Activated CD4-positive, alpha-beta T cell treated with anti-CD3 and anti-CD28 coated beads, Interleukin-2, amount 50 U/mL, for 48 hours (primary cell): ENCODE measurements at places on chromosomes 6 and 20.

DNA sequence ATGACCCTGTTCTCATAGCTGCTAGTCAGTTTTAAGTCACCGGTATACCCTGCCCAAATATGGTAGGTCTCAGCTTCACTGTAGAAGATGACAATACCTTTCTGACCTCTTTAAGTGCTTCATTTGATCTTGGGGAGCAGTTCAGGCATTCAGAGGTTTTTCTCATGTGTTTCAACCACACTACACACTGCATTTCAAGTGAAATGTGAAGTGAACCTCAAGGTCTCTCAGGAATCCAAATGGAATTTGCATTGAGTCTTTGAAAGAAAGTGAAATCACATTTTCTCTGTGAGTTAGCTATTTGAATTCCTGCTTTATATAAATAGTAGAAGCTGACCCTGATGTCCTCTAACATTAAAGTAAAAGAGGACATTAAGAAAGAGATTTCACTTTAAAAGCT lies 461.6 kb downstream of the ADGRB3 start:
- no peak for DNase-seq

DNA sequence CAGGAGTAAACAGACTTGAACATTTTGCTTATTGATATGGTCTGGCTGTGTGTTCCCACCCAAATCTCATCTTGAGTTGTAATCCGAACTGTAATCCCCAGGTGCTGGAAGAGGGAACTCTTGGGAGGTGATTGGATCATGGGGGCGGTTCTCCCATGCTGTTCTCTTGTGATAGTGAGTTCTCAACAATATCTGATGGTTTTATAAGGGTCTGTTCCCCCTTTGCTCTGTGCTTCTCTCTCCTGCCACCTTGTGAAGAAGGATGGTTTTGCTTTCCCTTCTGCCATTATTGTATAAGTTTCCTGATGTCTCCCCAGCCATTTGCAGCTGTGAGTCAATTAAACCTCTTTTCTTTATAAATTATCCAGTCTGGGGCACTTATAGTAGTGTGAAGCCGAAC lies 40.0 kb downstream of the MYLIP start:
- DNase-seq = no peak

DNA sequence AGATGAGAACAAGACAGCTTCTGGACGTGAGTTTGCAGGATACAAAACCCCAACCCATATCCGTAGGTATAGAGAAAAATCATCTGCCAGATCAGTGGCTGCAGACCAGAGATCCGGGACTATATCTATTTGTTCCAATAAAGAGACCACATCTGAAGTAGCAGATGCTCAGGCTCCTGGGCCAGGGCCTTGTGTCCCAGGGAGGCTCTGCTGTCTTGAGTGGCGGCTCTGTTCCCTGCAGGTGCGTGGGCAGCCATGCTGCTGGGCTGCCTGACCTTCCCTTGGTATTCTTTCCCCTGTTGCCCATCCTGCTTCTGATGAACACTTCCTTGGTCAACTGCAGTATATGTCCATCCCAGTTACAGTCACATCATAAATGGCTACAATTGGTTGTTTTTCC lies 34.9 kb downstream of the ERMARD start:
- no peak for DNase-seq

GRCh38 chr20:24633521-24633920 lies 164.1 kb downstream of the SYNDIG1 start:
- no peak for DNase-seq

GRCh38 chr6:12026120-12026519 lies 14.0 kb downstream of the HIVEP1 start:
- no peak for DNase-seq

GRCh38 chr20:17010181-17010580 lies 216.7 kb upstream of the PCSK2 start:
- DNase-seq = no peak

DNA sequence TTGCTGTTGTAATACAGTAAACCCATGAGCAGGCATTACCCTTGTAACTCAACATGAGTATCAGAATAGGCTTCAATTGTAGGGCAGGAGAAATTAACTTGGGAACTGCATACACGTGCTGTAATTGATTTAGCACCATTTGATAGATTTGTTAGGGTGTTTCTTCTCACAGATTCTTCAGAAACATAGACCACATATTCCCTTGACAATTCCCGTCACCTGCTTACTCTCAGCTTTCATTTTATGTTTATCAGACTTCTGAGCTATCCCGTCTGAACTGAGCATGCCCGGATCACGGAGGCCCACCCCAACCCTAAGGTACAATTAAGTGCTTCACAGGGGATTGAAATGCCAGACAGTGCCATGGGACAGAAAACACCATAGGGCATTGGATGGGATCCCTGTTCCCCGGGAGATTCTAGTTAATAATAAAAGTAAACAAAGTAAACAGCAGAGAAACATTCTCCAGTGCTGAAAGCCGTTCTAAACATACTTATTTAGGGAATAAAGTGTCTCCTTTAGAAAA lies 179.7 kb downstream of the PHACTR1 start:
- DNase-seq = no peak

GRCh38 chr6:154304191-154304590 lies 52.4 kb downstream of the IPCEF1 start:
- no peak for DNase-seq

GRCh38 chr6:123636282-123636681 lies 468 bp downstream of the TRDN start:
- DNase-seq = no peak

GRCh38 chr20:20454367-20454766 lies 86.5 kb downstream of the INSM1 start:
- no peak for DNase-seq

- no peak for DNase-seq
These were observed 431.6 kb downstream of the GJA1 start for GRCh38 chr6:121867095-121867494.

DNA sequence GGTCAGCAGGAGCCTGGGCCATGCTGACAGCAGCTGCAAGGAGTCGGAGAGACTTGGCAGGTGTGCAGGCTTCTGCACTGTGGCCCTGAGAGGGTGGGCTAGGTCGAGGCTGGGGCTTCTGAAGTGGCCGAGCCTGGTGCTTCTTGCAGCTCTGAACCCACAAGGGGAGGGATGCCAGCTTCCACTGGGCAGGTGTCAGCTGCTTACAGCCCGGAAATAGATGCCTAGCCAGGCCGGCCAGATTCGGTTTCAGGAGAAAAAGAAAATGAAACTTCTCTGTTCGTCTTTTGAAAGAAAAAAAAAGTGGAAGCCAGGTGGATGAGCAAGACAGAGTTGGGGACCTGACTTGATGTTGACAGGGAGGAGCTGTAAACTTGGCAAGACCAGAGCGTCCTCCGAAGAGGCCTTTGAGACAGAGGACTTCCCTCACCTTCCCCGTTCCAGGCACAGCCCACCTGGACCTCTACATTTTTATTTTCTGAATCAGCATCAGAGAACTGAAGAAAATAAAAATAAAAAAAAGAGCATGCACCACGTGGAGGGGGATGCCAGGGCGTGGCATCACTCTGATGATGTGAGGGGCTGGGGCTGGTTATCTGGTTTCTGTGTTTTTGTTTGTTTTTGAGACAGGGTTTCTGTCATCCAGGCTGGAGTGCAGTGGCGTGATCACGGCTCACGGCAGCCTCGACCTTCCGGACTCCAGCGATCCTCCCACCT lies at the start of gene ZBP1:
Gene ZBP1, minus strand, starts transcription at position 153 of the 717 bp plus-strand sequence. Its CDS starts 131 bp downstream, at position 22.
- peak; percentile 57 for DNase-seq

DNA sequence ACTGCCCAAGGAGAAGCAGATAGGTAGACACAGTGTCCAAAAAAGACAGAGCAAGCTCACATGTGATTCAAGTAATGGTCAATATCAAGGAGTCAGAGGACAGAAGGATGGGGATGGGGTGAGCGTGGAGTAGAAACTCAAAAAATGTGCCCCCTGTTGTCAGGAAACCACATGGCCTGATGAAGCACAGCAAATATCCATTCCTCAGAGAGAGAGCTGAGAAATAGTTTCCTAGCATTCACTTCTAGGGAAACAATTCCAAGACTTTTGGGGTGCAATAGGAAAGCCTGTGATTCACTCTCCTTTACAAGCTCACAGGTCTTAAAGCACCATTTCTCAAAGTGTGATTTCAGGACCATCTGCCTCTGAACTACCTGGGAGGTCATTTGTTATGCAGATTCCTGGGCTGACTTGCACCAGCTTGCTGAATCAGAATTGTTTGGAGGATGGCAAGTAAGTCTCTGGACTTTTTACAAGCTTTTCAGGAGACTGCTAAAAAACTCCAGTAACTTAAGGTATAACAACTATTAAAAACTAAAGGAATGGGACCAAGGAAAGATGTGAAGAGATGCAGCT lies 432.8 kb downstream of the HDGFL1 start:
- no peak for DNase-seq

GRCh38 chr6:43979525-43979924 lies 147.7 kb downstream of the MRPL14 start:
- DNase-seq = no peak

DNA sequence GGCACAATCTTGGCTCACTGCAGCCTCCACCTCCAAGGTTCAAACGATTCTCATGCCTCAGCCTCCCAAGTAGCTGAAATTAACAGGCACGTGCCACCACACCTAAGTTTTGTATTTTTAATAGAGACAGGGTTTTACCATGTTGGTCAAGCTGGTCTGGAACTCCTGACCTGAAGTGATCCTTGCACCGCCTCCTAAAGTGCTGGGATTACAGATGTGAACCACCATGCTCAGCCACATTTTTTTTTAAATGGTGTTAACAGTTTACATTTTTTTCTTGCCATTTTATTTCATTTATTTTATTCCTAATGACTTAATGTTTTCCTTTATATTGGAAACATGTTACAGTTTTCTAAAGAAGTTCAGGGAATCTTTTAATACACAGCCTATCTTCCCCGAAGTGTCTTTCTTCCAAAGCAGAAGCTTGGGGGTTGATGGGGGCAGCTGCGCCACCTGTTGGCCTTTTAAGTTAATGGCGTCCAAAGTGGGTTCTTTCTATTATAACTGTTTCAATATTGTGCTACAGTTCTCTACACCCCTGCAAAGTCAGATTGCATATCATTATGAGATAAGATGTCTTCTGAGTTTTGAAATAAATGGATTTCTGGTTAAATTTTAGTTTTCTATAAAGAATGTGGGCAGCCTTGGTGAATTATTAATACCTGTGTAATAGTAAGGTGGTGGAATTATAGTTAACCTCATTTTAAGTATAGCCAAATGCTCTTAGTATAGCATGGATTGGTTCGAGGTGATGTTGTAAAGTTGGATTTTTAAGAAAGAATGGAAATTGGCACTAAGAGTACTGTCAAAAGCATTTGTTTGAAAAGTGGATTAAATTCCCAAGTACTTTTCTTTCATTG lies 42.0 kb upstream of the PLCG1 start:
- peak; percentile 64 for DNase-seq

DNA sequence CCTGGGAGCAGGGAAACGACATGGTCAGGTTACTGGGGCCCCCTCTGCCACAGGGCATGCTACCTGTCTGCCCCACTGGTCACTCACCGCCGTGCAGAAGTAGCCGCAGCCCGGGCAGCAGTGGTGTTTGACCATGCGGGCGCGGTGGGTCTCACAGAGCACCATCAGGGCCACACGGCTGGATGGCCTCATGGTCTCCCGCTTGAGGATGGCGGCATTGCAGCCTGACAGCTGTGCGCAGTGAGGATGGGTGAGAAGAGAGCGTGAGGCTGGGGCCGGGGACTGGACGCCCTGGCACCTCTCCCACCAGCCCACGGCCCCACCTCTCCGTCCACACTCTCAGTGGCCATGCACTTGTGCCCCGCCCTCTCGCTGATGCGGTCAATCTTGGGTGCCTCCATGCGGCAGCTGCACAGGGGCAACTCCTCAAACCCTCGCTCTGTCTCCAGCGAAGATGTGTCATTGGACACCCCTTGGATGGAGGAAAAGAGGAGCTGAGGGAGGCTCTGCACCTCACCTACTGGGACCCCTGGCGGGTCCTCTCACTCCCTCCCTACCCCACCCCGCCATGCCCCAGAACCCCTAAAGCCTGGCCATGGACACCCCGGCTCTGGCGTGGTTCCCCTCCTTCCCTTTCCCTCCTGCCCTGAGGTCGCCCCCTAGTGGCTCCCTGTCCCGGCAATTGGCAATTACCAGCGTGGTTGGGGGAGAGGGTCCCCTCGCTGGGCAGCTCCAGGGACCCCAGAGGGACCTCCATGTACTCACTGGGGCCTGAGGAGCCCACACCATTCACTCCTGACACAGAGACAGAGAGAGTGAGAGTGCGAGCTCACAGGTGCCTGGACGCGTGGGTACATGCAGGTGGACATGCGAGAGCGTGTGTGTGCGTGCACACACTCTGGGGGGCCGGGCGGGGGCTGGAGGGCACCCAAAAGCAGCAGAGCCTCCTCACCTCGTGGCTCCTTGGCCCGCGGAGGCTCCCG lies 8.9 kb downstream of the EHMT2 start:
- peak; percentile 63 for DNase-seq

GRCh38 chr6:42692137-42692911 lies 30.1 kb downstream of the PRPH2 start:
- no peak for DNase-seq

DNA sequence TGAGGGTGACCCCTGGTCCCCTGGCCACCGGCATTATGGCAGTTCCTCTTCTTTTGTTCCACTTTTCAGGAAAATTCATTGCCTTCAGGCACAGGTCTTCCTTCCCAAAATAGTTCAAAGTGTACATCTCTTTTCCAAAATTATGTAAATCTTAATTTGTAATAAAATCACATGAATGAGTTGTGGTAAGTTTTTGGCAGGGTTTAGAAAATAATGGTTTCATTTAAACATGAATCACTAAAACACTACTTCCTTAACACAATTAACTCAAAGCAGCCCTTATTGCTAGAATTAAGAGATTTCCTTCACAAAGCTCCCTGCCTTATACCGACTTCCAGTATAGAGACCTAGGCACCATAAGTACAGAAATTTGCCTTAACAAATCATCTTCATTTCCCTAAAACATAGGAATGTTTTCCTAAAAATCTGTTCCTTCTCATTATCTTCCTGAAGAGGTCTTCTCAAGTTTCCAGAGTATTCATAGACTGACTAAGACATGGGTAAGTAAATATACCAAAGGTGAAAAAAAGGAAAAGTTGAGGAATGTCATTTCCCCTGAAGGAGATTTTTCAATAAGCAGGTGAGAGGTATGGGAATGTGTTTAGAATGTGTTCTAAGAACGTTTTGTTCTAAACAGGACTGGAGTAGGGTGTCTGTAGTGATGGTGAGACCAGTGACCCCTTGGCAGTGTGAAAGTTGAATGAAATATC lies 148.2 kb upstream of the CITED2 start:
- DNase-seq = no peak

GRCh38 chr6:6604566-6604965 lies 16.0 kb downstream of the LY86 start:
- no peak for DNase-seq

DNA sequence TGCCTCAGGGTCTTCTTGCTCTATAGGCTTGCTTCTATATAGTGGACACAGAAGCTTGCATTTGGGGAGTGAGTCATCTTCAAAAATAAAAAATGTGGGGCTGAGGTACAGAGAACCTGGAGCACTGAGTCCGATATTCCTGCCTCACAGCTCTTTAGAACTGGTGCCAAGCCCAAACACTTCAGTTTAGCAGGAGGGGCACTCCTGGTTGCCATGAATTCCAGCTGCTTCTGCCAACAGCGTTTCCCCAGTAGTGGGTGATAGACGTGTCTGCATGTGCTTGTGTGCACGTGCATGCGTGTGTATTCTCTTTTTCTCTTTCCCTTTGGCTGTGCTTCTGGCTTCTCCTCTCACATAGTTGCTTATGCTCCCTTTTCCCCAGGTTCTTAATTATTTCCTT lies 11.9 kb downstream of the DNPH1 start:
- DNase-seq = no peak

GRCh38 chr20:32497589-32498224 lies 87.4 kb downstream of the NOL4L start:
- no peak for DNase-seq

GRCh38 chr6:46135176-46135575 lies 5.4 kb downstream of the ENPP4 start:
- DNase-seq = no peak
